H54 (cell line): ENCODE measurements at places on chromosomes 11 and 22.
A peak's percentile ranks its signal among the peaks of the same experiment; 100 is the strongest.

DNA sequence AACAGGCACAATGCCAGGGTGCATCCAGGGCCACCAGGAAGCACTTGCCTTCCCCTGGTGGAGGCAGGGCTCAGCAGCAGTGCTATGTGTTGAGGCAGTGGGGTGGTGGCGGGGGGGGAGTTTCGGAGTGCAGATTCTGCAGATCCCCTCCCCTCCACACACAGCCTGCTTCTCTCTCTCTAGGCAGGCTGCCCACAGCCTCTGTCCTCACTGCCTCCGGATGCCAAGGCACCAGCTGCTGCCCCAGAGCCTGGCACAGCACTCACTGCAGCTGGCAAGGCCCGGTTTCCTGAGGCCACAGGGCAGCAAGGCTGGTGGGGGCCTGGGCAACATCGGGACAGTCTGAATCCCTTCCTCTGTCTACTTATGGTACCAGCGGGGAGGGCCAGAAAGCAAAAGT is 35.8 kb downstream of the NRXN2 start:
- DNase-seq = no peak

- no peak for DNase-seq
These were observed 114.1 kb upstream of the CLPB start for GRCh38 chr11:72548463-72548862.

GRCh38 chr11:488992-489391 is 18.1 kb downstream of the RNH1 start:
- no peak for DNase-seq

DNA sequence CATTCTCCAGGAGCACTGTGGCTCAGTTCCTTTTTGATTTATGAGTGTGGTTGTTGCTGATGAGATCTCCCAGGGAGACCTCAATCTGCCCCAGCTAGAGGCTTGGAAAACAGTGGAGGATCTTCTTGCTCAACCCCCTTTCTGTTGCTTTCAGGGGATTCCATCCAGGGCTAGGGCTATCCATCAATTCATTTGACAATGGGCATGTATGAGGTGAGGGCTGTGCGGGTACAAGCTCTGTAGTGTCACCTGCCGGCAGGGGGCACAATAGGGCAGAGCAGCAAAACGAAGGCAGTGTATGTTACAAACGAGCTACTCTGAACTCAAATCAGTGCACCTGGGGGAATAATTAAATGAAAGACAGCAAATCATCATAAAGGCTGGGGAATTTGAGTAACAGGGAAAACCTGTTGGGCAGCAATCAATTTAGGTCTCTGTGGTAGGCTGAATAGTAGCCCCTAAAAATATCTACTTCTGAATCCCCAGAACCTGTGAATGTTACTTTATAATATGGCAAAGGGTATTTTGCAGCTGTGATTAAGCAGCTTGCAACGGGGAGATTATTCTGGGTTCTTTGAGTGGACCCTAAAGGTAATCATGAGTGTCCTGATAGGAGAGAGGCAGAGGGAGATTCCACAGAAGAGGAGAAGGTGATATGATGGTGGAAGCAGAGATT is 170.3 kb upstream of the ZBED5 start:
- DNase-seq = peak; percentile 29

GRCh38 chr22:48960576-48960975 is 867.1 kb downstream of the BRD1 start:
- DNase-seq = no peak

GRCh38 chr22:28462041-28462440 is 217.6 kb downstream of the TTC28 start:
- DNase-seq = no peak

DNA sequence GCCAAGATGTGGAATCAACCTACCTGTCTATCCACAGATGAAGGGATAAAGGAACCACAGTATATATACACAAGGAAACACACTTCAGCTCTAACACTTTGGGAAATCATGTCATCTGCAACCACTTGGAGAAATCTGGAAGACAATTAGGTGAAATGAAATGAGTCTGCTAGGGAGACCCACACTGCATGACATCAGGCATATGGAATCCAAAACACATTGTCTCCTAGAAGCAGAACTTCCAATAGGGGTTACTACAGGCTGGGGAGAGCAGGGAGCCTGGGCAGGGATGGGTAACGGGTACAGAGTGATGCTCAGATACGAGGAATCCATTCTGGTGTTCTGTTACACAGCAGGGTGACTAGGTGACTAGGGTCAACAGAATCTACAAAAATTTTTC is 18.3 kb downstream of the RGL4 start:
- DNase-seq = no peak

GRCh38 chr22:27133019-27133431 is 475.6 kb downstream of the MIAT start:
- no peak for DNase-seq

DNA sequence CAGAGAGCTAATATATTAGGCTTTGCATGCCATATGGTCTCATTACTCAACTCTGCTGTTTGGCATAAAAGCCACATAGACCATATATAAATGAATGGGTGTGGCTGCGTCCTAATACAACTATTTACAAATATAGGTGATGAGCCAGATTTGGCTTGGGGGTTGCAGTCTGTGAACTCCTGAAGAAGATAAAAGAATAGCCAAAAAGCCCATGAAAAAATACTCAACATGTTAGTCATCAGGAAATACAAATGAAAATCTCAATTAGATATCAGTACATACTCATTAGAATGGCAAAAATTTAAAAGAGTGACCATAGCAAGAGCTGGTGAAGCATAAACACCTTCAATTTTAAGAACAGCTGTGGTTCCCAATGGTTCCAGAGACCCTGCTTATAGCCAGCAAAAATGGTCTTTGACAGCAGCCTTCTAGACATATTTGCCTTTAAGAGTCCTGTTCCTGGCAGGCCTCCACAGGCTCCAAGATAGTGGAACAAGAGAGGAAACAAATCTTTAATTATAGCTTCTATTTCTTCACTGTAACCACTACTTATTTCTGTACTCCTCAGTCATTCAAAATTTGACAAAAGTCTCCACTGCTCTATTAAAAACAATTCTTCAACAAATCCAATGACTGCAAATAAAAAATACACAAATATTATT is 16.1 kb downstream of the C2CD3 start:
- DNase-seq = no peak

- DNase-seq = no peak
These were observed 437.8 kb upstream of the CCDC90B start for GRCh38 chr11:83723999-83724398.

DNA sequence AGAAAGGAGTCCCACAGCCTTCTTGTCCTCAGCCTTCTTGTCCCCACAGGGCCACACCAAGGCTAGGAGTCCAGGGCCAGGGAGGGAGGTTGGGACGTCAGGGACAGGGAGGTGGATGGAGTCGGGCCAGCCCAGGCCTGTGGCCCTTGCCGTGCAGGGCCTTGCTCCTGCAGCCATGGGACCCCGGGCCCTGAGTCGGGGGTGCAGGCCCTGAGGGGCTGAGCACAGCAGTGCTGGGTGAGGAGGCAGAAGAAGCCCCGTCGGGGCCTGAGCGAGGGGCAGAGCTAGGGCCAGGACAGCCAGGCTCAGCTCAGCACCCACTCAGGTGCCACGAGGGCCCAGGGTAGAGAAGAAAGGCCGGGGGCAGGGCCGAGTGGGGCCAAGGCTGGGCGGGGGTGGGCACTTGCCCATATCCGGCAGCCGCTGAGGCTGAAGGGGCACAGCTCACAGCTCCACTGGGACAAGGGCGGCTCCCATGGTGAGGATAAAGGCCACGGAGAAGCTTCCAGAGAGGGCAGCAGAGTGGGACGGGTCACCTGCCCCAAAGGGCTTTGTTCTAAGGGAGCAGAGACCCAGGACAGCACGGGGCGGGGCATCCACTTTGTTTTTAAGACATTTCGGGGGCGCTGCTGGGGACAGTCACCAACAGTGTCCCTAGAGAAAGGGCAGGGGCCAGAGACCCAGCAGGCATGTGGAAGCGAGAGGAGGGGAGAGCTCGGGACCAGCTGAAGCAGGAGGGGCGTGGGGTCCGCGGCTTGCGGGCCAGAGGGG is 3.6 kb downstream of the MLC1 start:
- no peak for DNase-seq

- DNase-seq = peak; percentile 66
These were observed 34.1 kb downstream of the NEU3 start for GRCh38 chr11:75022759-75023396.

- no peak for DNase-seq
These were observed 17.2 kb downstream of the SCGB1A1 start for GRCh38 chr11:62435846-62436660.

- no peak for DNase-seq
These were observed 55.9 kb downstream of the CERK start for GRCh38 chr22:46682011-46682731.

GRCh38 chr11:61298663-61299244 is 3.6 kb upstream of the VWCE start:
- DNase-seq = no peak

DNA sequence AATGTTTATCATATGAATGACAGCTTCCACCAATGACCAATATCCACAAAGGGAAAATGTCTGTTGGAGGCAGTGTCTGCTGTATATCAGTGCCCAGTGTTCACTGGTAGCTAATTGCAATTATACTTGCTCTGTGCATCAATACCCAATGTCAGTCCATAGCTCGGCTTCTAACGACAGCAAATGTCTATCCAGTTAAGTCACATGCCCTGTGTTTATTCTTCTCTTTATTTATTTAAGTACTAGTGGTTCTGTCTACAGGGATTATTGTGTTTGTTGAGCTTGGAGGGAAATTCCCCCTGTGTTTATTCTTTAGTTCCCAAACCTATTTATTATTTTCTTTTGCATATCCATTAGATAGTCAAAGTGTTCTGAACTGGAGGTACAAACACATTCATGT is 18.6 kb downstream of the TSKU start:
- DNase-seq = no peak

- peak; percentile 59 for DNase-seq
These were observed at the start of gene DPAGT1 for GRCh38 chr11:119101759-119102423. TSS of gene DPAGT1 (minus strand) at chr11:119101853. CDS start at chr11:119101655, 198 bp downstream.

DNA sequence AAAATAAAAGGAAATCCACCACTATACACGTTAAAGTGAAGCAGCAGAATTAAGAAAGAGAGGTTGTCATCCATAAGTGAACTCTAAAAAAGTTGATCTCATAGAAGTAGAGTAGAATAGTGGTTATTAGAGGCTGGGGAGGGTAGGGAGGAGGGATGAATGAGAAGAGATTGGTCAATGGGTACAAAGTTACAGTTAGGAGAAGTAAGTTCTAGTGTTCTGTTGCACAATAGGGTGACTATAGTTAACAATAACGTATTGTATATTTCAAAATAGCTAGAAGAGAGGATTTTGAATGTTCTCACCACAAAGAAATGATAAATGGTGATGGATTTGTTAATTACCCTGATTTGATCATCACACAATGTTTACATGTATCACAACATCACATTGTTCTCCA is 72.0 kb downstream of the CD82 start:
- no peak for DNase-seq

DNA sequence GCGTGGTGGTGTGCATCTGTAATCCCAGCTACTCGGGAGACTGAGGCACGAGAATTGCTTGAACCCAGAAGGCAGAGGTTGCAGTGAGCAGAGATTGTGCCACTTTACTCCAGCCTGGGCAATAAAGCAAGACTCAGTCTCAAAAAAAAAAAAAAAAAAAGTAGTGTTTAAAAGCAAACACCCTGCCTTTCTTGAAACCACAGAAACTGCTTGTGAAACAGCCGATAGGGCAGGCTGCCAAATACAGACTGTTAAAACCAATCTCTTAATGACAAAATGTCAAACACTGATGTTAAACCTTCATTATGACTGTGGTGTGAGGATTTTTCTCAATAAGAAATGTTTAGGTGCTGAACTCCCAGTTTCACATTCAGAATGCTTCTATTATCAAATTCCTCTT is 27.3 kb downstream of the MARK2 start:
- DNase-seq = no peak

DNA sequence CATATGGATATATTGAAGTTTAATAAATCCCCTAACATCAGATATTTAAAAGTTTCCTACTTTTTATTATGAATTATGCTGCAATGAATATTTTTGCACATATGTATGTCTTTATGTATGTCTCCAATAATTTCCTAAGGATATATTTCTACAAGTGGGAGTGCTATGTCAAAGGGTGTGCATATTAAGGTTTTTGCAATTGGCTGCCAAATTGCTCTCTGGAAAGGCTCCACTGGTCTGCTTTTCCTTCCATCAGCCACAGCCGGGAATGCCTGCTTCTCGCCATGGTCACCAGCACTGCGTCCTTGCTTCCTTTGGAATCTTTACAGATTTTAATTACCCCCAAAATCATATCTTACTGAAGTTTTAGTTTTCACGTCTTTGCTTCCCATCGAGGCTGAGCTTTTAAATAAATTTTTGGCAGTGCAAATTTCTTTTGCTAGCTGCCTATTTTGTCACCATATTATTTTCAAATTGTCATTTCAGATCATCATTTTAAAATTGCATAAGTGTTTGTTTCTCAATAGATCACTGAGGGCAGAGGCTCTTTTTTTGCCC is 221.7 kb downstream of the SNX19 start:
- DNase-seq = no peak

DNA sequence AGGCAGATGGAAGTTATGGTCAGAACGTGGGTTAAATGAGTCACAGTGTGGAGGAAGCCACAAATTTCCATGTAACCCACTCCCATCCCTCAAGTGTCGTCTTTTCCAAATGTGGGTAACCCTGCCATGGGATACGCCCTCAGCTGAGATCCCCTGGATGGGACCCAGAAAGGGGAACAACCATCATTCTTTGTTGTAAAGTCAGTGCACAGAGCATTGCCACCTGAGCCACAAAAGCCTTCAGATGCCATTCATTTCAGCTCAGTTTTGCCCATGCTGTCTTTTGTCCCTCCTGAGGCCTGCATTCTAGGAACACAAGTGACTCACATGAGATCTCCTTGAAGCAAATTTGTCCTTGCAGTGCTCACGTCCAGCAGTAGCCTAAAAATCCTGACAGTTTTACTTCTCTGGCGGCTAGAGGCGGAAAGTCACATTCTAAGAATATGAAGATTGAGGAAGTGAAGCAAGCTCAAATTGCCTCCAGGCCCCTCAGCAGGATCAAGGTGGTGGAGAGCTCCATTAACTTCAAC is 30.6 kb downstream of the MMP13 start:
- no peak for DNase-seq

GRCh38 chr11:69297787-69298266 is 3.9 kb downstream of the MYEOV start:
- no peak for DNase-seq

- no peak for DNase-seq
These were observed 2.1 kb upstream of the MTFP1 start for GRCh38 chr22:30423301-30423958.

- no peak for DNase-seq
These were observed 28.6 kb upstream of the LDHA start for GRCh38 chr11:18365741-18366140.

GRCh38 chr11:110134110-110134509 is 40.9 kb downstream of the ZC3H12C start:
- DNase-seq = no peak

- no peak for DNase-seq
These were observed 16.4 kb upstream of the SNX32 start for GRCh38 chr11:65817312-65817834.

DNA sequence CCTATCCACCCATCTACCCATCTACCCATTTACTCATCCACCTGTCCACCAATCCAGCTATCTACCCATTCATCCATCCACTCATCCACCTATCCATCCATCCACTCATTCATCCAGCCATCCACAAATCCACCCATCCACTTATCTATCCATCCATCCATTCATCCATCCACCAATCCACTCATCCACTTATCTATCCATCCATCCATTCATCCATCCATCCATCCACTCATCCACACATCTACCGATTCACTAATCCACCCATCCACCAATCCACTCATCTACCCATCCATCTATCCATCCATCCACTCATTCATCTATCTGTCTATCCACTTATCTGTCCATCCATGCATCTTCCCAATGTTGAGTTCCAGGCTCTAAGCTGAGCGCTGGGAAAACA is 1.7 kb upstream of the SPI1 start:
- DNase-seq = no peak
